Renal cortex interstitium (tissue), 15 donors: ENCODE measurements at places on chromosomes 2 and 18. TPM values are rescaled to one million over a fixed set of nuclear protein-coding genes. Genes with fewer than 3 reads are reported as not detected.

- no peak for DNase-seq
Measured at GRCh38 chr2:102736110-102736409, 25.8 kb upstream of the TMEM182 start.

ATOH8 gene
- polyA plus RNA-seq = 10.3 TPM

DNA sequence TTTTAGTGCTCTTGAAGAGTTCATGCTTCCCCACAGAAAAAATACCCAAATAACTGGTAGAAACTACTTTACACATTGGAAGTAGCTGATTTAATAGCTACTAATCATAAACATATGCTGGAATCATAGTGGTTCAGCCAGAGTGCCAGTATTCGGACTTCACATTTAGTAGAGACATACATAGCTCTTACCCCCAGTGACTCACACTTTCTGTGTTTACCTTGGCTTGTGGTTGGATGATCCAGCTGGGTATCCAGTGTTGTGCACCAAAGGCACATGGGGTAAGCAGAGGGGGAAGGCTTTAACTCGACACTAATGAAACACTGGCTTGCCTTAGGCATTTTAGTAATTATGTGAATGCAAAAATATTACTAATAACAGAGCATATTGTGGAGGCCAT is 18.1 kb downstream of the ARHGAP28 start:
- no peak for DNase-seq

GRCh38 chr2:121663434-121663833 is 14.2 kb upstream of the CLASP1 start:
- no peak for DNase-seq

GRHL1 gene
- polyA plus RNA-seq = 4.7 TPM

LRRTM1 gene
- polyA plus RNA-seq = 21.2 TPM

DNA sequence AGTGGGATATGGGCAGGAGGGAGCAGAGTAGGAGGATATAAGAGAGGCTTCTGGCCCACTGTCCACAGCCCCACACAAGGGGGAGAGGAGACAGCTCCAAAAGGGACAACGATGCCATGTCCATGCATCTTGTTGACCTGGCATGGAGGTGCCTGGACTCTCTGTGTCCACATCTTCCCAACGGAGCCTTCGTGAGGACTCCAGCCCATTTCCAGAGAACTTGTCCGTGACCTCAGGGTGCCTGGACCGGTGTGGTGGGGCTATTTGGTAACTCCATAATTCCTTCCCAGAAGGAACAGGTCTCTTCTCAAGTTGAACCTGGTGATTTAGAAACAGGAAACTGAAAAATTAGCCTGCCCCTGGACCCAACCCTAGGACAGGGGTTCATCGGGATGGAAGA is 133.9 kb downstream of the CYP26B1 start:
- DNase-seq = no peak
